D341Med (cell line): ENCODE measurements at places on chromosomes 6 and 20.

- DNase-seq, result no peak
Observed at GRCh38 chr6:81940451-81940985, 188.0 kb upstream of the TENT5A start.

GRCh38 chr6:85764844-85765243, 122.2 kb upstream of the SYNCRIP start:
- DNase-seq, result no peak

GRCh38 chr20:40860487-40860902, 168.1 kb upstream of the TOP1 start:
- no peak for DNase-seq

GRCh38 chr6:28280595-28281287, 631 bp upstream of the PGBD1 start:
- no peak for DNase-seq

GRCh38 chr6:100305209-100305869, 159.4 kb downstream of the SIM1 start:
- no peak for DNase-seq

DNA sequence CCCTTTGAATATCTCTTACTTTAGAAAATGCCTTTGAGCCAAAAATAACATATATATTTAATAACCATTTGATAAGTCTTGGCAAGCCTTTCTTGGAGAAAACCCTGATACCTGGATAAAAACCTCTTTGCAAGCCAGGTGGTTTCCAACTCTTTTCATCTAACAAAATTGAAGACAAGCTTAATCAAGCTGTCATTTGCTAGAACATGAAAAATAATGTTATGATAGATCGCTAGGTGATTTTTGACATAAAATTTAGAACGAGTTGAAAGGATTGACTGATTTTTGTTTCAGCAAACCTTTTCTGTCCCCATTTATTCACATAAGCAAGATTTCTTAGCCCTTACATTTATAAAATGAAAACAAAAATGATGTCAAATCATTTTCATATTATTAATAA, 44.6 kb downstream of the ABRACL start:
- DNase-seq, result no peak

DNA sequence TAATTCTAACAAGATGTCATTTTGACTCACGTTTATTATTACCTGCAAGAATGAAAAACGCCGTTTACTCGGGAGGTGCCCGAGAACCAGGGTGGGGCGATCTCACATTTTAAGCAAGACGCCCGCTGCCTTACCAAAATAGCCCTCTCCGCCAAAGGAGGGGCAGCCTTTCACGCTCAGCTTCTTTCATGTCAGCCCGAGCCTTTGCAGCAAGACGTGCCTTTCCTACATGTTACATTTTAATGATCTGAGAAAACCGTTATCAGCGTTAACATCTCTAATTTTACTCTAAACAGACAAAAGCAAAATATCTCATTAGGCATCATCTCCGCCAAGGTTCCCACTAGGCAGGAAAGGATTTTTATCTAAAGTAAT, 2.0 kb downstream of the BACH2 start:
- no peak for DNase-seq

GRCh38 chr6:28767133-28767532, 156.7 kb downstream of the TRIM27 start:
- DNase-seq, result no peak

- DNase-seq, result no peak
Observed at GRCh38 chr6:32854376-32855178, 585 bp downstream of the PSMB9 start.

DNA sequence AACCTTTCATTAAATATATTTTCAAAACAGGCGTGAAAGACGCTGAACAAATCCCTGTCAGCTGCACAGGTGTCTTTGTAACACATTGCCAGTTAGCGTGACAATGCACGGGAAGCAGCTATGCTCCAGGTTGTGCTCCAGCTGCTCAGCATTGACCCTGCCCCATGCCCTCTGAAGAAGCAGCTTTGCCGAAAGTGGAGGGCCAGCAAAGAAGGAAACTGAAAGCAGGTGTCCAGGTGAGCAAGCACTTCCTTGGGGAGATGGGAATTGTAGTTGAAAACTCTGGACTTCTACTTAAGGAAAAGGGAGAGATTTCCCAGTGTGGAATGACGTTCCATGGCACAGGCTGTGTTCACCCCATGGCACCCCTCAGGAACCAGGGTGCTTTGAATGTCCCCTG, 125.7 kb downstream of the TTLL2 start:
- DNase-seq, result no peak
